ENCODE measurements at places on chromosomes 7 and 10.

- peak; percentile 1 for DNase-seq
Observed at GRCh38 chr10:51422311-51423120, 276.9 kb downstream of the CSTF2T start.

- DNase-seq: no peak
Observed at GRCh38 chr7:82395147-82395546, 48.4 kb downstream of the CACNA2D1 start.

GRCh38 chr7:42348631-42349030 is 111.6 kb upstream of the GLI3 start:
- no peak for DNase-seq

DNA sequence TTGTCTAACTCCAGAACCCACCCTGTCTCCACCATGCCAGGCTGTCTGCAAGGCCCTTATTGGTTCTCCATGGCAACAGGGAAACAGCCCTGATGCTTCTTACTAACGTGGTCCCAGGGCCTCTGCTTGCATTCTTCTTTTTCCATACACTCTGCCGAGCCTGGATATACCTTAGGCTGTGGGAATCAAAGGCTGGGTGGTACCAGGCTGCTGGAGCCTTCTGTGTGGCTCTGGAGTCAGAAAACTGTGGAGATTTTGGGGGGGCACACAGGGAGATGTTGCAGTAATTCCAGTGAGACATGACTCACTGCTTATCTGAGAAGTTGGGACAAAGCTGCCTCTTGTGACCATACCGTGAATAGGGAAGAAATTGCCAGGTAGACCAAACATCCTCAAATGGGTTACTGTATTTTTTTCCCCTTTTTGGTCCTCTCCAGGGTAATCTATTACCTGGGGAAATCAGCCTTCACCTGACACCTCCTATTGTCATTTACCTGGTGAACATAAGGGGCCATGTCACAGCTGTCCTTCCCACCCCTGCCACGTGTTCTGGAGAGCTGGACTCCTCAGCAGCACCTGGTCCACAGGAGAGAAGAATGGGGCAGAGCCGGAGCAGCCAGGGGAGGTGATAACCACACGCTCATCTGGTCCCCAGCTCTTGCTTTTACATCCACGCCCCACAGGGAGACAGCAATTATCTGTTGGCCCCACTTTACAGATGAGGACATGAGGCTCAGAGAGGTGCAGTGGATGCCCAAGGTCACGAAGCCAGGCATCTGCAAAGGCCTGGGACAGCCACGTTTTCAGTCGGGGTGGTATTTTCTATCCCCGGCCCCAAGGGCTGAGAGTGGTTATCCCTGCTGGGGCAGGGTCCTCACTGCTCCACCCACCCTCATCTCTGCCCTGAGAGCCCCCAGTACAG is 4.6 kb downstream of the CHST3 start:
- peak; percentile 36 for DNase-seq

- DNase-seq: no peak
Observed at GRCh38 chr7:84603545-84603944, 409.0 kb upstream of the SEMA3A start.

DNA sequence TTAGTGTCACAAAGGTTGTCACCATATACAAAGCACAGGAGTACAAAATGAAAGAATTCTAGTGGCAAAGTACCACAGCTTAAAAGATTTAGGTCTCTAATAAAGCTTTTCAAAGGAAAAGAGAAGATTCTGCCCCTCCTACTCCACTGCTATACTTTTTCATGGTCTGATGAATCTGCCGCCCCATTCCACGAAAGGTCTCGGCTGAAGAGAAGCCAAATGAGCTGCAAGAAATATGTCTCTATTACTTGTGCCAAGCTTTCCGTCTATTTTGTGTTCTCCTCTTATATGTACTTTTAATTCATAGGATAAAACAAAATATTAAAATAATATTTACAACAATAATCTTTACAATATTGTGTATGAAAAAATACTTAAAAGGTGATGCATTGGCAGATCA is 222.6 kb downstream of the ANK3 start:
- no peak for DNase-seq

GRCh38 chr10:71816936-71817618 is 34.0 kb downstream of the PSAP start:
- no peak for DNase-seq

- no peak for DNase-seq
Observed at GRCh38 chr10:135132-135600, at the start of gene ZMYND11. ZMYND11 (plus strand) TSS chr10:135455; CDS start chr10:180013, 44,558 bp downstream.

DNA sequence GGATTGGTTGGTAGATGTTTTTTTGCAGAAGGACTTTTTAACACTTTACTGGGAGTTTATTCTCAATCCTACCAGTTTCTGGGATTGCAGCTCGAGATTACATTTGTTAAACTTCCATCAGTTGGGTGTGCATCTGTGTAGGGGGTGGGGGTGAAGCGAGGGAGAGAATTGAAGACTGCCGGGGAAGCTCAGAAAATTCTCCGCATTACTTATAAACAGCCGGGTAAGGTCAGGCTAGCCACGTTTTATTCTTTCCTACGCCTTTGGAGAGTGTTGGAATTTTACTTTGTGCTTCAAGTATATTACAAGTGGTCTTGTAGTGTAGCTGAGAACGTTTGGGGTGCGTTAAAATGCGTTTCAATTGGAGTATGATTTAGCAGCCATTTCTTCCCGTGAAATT is 1.1 kb downstream of the PALS2 start:
- DNase-seq: no peak

- no peak for DNase-seq
Observed at GRCh38 chr7:24478137-24478655, 95.1 kb upstream of the PALS2 start.

DNA sequence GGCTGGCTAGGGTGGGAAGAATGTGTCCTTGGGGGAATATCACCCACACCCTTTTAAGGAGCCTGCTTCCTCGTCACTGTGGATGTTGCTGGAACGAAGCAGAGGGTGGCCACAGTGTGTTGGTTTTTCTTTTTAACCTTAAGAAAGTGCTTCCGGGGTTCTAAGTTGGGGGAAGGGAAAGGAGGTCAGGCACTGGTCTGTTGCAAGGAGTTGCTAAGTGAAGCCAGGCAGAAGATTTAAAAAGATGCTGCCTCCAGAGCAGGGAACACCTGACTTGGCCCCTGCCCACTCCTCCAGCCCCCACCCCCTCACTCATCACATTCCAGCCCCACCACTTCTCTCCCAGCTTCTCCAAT is 213.1 kb downstream of the EMX2 start:
- no peak for DNase-seq

GRCh38 chr10:99370993-99371392 is 41.8 kb downstream of the CNNM1 start:
- DNase-seq: peak; percentile 41

DNA sequence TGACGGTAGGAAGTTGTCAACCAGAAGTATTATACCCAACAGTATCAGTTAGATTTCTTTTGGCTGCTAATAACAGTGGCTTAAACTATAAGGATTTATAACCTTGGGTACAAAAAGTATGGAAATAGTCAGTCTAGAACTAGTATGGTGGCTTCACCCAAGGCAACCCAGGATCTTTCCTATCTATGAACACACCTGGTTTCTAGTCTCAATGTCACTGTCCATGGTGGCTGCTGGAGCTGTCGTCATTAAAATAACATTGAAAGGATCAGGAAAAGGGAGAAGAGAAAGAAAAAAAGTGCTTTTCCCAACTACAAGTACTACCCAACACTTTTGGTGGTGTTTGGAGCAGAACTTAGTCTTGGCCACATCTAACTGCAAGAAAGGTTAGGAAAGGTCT is 27.7 kb downstream of the PHTF2 start:
- no peak for DNase-seq

GRCh38 chr7:69803699-69804516 is 205.6 kb downstream of the AUTS2 start:
- DNase-seq: no peak

DNA sequence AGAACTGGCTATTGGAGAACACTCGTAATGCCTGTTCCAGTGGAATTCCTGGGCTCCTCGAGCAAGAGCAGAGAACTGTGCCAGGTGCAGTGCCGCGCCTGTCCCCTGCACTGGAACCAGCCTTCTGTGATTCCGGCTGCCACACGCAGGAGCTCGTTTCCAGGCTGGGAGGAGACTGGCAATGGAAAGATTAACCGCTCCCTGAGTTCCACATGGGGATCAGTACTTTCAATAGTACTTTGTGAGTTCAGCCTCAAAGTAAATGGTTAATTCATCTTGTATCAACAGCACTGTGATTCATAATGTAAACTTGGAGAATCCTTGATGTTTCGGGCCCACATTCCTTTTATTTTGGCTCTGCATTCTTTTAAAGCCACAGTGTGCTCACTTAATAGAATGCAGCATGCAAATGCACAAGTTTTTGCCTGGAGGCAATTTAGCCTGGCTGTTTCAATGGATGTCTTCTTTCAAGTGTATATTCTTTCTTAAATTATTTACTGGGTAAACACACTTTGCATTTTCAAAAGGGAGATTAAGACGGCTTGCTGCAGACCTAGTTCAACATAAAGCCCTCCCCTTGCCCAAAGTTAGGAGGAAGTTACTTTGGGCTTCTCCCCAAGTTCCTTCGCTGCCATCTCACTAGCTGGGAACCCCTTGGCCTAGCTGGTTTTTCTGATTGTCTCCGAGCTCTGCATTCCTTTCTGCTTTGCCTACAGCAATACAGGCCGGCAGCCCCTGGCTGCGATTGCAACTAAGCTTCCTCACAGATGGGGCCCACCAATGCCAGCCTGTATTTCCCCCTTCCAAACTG is 138.1 kb upstream of the TCF7L2 start:
- DNase-seq: peak; percentile 92

GRCh38 chr7:12066521-12066920 is 144.6 kb upstream of the TMEM106B start:
- DNase-seq: peak; percentile 71

DNA sequence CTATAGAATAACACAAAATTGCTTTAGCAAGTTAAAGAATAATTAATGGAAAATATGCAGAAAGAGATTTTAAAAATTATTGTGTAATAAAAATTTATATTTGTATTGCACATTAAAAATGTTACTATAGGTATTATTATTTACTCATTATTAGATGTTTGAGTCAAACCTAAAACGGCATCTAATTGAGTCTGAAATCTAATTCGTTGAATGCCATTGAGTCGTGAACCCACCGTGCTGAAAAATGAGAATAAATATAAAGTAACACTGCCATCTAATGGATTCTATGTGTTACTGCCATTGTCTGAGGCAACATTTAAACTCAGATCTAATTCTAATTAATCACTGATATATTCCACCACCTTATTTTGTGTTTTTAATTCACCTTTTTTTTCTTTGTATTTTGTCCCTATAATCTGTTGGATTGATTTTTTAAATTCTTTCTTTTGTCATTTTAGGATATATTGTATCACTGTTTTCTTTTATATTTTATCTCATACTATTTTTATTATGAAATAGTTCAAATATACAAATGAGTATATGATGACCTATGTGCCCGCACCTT is 62.2 kb downstream of the SAMD9 start:
- DNase-seq: peak; percentile 30

DNA sequence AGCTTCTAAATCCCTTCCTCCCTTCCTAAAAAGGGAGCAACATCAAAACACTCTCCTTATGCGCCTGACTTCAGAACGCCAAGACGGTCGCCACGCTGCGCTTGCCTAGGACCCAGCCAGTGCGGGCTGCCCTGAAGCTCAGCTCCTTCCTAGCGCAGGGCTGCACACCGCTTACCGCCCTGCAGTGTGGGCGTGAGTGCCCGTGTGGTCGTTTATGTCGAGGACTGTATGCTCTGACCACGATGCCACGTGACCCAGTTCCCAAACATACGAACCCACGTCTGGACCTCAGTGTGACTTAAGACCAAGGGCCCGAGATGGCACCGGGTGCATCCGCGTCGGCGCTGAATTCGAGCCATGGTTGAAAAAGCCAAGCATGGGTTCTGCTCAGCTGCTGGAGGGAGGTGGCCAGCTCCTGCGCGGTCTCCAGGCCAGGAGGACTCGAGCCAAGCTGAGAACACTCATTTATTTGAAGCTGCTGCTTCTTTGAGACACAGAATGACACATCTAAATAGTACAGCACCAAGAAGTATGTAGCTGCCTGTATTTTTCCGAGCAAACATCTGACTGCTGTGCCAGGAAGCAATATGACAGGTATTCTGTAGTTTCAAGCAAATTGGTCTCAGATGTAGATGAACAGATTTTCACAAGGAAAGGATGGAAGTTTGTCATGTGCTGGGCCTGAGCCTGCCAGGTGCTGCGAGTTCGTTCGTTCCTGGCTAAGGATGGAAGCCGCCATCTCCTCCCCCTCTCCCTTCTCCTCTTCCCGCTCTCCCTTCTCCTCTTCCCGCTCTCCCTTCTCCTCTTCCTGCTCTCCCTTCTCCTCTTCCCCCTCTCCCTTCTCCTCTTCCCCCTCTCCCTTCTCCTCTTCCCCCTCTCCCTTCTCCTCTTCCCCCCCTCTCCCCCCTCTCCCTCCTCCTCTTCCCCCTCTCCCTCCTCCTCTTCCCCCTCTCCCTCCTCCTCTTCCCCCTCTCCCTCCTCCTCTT is 184.7 kb downstream of the EBF3 start:
- no peak for DNase-seq

DNA sequence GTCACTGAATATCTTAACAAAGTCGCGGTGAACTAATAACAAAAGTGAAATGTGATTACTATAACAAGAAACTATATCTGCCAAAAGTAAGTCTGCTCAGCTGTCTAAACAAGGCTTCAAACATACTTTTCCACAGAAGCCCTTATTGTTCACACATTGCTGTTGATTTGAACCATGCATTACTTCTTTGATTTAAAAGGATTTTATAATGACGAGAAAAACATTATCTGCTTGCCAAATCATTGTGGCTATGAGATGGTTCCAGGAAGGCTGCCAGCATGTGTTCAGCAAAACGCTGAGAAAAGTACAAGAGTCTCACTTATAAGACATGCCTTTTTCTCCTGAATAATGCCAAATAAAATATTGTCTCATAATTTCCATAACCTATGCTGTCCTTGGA is 24.4 kb downstream of the RNF133 start:
- DNase-seq: peak; percentile 35

- no peak for DNase-seq
Observed at GRCh38 chr10:17747883-17748550, 4.0 kb upstream of the TMEM236 start.

GRCh38 chr10:57035310-57035709 is 674.3 kb upstream of the ZWINT start:
- DNase-seq: no peak

DNA sequence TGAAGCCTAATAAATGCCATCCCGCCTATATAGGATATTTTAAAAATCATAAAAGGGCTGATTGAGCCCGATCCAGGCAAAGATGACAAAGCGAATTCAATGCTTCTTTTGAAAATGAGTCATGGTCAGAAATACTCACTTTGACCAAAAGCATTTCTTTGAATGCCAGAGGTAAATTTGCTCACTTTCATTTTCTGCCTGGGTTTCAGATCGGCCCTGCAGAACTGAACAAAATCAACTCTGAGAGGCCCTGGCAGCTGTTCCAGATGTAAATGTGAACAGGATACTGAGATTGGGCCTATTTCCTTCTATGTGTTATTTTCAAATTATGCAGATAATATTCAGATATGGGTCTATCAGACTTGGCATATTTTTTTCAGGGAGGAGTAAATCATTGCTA is 114.8 kb upstream of the ARID5B start:
- peak; percentile 65 for DNase-seq
